ENCODE measurements at places on chromosomes 11 and 22. TPM values are rescaled to one million over a fixed set of nuclear protein-coding genes. Genes with fewer than 3 reads are reported as not detected.

Gene MCM5
- 181 TPM for total RNA-seq

DNA sequence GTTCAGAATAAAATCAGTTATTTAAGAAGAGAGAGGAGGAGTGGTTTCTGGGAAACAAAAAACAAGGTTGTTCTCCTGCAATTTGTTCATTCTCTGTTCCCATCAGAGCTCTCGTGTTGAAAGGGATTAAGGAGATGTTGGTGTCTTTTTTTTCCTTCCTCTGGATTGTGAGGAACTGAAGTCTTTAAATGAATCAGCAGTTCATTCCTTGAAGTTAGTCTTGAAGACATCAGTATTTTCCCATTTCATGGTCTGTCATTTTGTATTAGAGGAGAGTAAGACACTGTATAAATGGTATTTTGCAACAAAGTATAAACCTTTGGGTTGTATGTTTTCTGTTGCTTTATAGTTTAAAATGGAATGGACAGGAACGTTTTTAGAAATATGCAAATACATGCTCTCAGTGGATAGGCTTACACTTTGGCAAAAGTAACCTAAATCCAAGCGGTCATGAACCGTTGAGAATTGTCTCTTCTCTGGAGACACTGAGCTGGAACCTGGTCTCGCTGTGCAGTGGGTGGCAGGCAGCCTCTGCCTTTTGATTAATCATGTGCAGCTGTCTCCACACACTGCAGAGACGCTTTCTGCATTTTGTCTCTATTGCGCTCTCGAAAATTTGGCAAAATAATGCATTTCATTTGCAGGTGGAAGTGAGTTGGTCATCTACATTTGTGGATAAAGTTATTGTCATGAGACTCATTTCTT is 33.0 kb downstream of the SAMM50 start:
- peaks cover 30% of the 10 kb centered on the region for H3K4me1 ChIP-seq
- no peak overlapping the region for H3K4me3 ChIP-seq
- H3K36me3 ChIP-seq: peaks cover 81% of the 10 kb centered on the region
- DNase-seq: no peak
- H3K27me3 ChIP-seq: no peaks in the 10 kb centered on the region

Gene EFCAB6
- total RNA-seq: 0.50 TPM

DNA sequence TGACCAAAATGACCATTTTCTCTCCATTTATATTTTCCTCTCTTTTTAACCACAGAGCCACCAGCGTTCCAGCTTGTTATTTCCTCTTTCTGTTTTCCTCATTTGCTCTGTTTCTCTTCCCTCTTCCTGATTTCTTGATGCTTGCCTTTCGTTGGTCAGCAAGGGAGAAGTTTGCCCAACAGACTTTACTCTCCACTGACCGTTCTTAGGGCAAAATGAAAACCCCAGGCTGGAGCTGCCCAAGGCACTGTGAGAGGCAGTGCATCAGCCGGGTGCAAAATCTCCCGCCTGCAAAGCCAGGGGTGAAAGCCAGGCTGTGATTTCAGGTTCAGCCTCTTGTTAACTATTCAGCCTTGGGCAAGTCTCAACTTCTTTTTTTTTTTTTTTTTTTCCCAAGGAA is 26.1 kb upstream of the APLP2 start:
- no peak for DNase-seq
- H3K36me3 ChIP-seq: no peaks in the 10 kb centered on the region
- H3K27me3 ChIP-seq: no peaks in the 10 kb centered on the region
- H3K27ac ChIP-seq: no peak overlapping the region
- no peak overlapping the region for H3K4me3 ChIP-seq
- H3K4me1 ChIP-seq: no peaks in the 10 kb centered on the region

Gene TMX2
- total RNA-seq: 76.7 TPM

GRCh38 chr22:27853424-27853823 is 51.9 kb upstream of the MN1 start:
- H3K4me1 ChIP-seq: peaks cover 7% of the 10 kb centered on the region
- DNase-seq: no peak
- no peak overlapping the region for H3K27ac ChIP-seq

Gene PARVG
- total RNA-seq: not detected

- H3K36me3 ChIP-seq: no peaks in the 10 kb centered on the region
- no peak overlapping the region for H3K4me3 ChIP-seq
- H3K27ac ChIP-seq: no peak overlapping the region
- DNase-seq: no peak
These were observed 78.7 kb downstream of the BDNF start for GRCh38 chr11:27621405-27622161.

DNA sequence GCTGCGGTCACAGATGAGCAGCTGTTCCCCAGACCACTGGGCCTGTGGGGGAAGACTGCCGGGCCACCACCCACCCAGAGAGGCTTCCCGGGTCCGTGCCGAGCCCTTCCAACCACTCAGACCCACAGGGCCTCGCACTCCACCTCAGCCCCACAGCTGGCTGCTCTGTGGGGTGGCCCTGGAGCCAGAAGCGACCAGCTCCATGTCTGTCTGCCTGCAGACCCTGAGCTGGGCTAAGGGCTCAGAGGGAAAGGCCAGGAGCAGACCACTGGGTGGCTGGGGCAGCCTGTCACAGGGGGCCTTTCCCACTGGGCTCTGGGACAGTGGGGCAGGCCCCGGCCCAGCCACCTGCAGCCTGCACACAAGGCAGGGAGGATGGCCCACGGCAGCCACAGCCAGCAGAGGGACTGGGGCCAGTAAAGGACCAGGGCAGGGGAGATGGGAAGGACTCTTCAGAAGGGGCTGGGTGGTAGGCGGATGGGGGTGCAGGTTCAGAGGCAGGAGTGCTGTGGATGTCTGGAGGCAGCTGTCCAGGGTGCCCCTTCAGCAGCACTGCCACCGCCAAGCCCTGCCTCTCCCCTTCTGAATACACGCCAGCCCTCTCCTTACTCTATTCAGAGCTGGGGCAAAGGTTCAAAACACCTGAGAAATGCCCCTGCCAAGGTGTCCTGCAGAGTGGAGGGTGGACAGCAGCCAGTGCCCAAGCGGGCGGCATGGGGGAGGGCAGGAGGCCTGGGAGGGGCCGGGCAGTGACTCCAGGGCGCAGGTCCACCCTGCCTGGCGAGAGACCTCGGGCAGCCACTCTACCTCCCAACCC is 32.2 kb downstream of the GNB1L start:
- H3K27ac ChIP-seq: no peak overlapping the region
- no peak overlapping the region for H3K4me3 ChIP-seq
- DNase-seq: no peak

Gene IGSF22
- not detected for total RNA-seq

All from SJSA1 (cell line).